ENCODE measurements at places on chromosomes 2 and 18.

- DNase-seq: no peak
Observed at GRCh38 chr2:161651547-161651946, 27.3 kb downstream of the SLC4A10 start.

DNA sequence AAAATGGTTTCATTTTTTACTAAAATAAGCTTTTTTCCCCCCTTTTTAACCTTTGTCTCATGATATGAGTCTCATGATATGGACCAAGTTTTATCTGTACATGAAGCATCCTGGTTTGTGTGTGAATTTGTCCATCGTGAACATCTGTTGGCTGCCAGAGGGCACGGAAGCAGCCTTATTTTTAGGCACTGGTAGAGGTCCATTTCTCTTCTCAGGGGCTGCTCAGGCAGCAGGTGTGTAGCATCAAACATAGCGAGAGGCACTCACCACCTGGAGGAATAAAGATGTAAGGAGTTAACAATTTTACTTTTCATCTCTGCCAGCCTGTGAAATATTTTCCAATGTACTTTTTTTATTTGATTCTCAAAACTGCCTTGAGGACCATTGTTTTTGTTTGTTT is 134.5 kb downstream of the RHBDD1 start:
- DNase-seq: no peak

GRCh38 chr18:56278421-56279003 is 359.9 kb downstream of the TXNL1 start:
- DNase-seq: no peak

- no peak for DNase-seq
Observed at GRCh38 chr2:52501715-52502475, 1265.7 kb upstream of the CHAC2 start.

- DNase-seq: no peak
Observed at GRCh38 chr18:61965311-61965710, 72.5 kb upstream of the RNF152 start.

GRCh38 chr2:228771315-228771714 is 499.8 kb downstream of the PID1 start:
- DNase-seq: no peak

GRCh38 chr2:141720476-141720875 is 410.3 kb downstream of the LRP1B start:
- DNase-seq: no peak

DNA sequence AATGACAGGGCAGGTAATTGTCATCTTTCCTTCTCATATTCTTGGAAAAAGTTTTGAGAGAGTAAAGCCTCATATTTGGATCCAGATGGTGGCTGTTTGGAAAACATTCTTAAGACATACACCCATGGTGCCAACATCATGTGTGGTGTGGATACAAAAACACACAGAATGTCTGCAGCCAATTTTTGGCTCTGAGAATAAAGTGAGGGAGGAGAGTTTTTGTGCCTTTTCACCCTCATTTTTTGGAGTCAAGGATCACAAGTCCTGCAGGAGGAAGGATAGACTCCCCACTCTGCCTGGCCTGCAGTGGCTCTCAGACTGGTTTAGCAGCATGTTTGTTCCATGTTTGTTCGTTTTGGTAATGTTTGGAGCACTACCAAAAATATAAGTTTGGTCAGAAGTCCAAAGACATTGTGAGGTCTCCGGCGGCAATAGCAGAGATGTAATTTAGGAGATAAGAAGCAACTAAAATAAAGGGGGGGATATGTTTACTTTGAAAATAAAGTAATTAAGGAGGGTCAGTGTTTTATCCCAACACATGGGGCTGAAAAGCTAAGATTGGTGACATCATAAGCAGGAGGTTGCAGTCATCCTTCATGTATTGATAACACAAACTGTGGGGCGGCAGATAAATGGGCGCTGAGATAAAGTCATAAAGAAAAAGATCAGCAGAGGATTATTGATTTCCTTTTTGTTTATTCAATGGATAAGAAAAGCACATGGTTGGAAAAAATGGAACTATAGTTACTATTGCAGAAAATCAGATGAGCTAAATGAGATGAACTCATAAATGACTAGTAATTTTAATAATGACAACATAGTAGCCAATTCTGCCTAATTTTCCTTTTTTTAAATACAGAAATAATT is 655 bp downstream of the NOSTRIN start:
- no peak for DNase-seq

- no peak for DNase-seq
Observed at GRCh38 chr2:239747274-239747673, 277.9 kb downstream of the NDUFA10 start.

GRCh38 chr18:39232490-39232889 is 1666.9 kb upstream of the CELF4 start:
- DNase-seq: no peak

GRCh38 chr2:222572751-222573174 is 83.1 kb downstream of the FARSB start:
- peak; percentile 42 for DNase-seq

GRCh38 chr2:138059487-138060300 is 95.4 kb downstream of the HNMT start:
- DNase-seq: peak; percentile 10

GRCh38 chr18:59835605-59836379 is 64.0 kb upstream of the PMAIP1 start:
- DNase-seq: peak; percentile 8

- DNase-seq: no peak
Observed at GRCh38 chr18:58102018-58102417, 58.0 kb downstream of the NEDD4L start.

- DNase-seq: peak; percentile 84
Observed at GRCh38 chr2:53130441-53130943, 637.1 kb upstream of the CHAC2 start.

DNA sequence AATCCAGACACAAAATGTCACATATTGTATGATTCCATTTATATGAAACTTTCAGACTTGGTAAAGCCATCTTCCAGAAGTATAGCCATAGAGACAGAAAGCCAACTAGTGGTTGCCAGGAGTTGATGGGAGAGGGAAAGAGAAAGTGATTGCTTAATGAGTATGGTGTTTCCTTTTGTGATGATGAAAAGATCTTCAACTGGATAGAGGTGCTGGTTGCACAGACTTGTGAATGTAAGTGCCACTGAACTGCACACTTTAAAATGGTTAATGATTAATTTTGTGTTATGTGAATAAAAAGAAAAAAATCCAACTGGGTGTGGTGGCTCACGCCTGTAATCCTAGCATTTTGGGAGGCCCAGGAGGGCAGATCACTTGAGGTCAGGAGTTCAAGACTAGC is 135.3 kb upstream of the SLC1A4 start:
- DNase-seq: no peak

DNA sequence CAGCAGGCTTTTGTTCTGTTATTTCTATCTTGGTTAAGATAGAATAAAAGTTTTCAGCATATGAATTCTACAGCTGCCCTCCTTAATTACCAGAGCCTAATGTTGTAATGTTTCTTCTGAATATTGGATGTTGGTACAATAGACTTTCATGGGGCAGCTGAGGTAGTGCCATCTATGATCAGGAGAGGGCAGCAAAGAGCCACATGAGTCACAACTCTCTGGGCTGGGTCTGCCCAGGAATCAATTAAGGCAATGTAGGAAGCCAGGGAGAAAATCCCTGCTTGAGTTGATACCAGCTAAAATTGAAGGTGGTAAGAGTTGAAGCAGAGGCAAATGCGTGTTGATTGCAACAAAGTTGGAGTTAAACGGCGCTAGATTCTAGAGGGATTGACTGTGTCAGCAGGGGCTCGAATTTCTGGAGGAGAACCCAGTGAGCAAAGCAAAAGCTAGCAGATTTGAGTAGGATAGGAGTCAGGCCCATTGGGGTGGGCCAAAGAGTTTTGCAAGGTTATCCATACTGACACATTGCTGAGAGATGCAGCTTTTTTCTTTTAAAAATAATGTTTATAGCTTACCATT is 10.6 kb upstream of the MC5R start:
- peak; percentile 49 for DNase-seq

DNA sequence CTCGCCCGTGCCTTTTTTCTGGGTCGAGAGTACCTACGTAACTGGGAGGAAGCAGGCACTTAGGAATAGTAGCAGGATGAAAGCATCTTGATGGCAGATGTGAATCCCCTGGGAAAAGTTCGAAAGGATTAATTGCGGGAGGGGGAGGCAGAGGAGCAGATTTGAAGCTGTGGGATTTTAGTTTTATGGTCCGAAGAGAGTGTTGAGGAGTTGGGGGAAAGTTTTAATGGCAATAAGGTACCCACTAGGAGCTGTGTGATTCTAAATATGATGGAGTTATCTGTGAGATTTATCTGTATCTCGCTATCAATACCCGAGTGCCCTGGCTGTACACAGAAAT is 1.1 kb downstream of the AGFG1 start:
- no peak for DNase-seq

- DNase-seq: peak; percentile 38
Observed at GRCh38 chr2:160139991-160140390, 60.1 kb downstream of the ITGB6 start.

GRCh38 chr18:59065684-59066083 is 74.0 kb upstream of the SEC11C start:
- no peak for DNase-seq

DNA sequence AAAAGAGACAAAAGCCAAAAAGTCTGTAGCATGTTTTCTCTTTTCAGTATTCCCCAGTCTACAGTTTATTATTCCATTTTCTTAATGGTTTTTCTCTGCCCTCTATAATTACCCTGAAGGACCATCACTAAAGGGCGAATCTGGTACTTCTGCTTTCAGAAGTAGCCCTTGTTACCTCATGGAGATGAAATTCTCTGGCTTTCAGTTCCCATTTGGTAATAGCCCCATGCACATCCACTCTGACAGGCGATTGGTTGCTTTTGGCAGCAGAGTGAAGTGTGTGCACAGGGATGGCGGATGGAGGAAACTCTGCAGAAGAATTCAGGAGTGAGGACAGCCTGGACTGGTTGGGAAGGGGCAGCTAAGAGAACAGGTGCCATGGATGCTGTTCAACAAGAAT is 66.3 kb upstream of the NABP1 start:
- DNase-seq: no peak

DNA sequence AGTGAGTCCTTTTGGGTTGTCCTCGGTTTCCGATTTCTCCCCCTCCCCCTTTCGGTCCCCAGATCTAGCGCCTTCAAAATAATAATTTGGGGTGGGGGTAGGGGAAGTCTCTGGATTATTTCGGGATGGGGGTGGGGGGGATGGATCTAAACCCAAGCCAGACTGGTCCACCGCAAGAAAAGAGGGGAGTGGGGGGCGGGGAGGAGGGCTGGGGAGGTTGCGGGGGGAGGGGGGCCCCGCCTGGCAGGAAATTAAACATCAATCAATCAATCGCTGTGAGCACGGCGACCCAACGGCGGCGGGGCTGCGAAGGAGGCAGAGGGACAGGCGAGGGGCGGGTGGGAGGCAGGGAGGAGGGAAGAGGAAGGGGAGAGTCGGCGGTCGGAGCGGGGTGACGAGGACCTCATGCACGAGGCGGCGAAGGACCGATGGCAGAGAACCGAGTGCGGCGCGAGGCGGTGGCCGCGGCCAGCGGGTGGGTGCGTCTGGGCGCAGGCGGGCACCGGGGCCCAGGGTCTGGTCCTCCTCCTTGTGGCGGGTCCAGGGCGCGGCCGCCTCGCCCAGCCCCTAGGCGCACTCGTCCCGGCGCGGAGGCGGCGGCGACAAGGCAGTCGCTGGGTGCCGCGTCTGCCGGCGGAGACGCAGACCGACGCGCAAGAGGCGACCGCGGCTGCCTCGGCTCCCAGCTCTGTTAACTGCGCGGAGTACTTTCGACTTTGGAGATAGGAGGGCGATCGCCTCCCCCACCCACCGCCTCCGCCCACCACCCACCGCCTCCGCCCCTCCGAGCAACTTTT is 468 bp upstream of the SATB2 start:
- peak; percentile 55 for DNase-seq

DNA sequence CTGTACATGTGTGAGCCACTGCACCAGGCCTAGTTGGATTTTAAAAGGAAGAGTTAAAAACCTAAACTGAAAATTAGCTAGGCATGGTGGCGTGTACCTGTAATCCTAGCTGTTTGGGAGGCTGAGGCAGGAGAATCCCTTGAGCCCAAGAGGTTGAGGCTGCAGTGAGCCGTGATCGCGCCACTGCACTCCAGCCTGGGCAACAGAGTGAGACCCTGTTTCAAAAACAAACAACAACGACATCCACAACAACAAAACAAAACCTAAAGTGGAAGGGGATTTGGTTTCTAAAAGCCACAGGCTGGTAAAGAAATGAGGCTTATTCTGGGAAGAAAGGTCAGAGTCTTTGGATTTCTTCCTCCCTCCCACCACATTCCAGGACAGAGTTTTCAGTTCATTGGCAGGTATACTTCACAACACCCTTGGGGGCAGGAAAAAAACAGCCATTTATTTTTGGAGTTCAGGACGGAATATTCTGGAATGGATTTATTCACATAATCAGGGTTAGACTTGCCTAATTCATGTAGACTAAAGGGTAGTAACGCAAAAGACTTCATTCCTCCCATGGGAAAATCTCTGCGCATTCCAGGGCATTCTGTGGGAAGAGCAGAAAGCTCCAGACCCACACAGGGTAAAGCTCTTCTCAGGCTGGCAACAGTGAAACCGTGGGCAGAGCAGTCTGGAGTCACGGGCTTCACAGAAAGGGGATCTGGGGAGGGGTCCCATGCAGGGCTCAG is 34.9 kb downstream of the TEX44 start:
- DNase-seq: peak; percentile 53

- no peak for DNase-seq
Observed at GRCh38 chr2:99240431-99240830, 15.0 kb downstream of the LYG2 start.

- DNase-seq: peak; percentile 41
Observed at GRCh38 chr2:238231251-238231793, 8.5 kb downstream of the HES6 start.

GRCh38 chr2:10305715-10306114 is 3.0 kb downstream of the HPCAL1 start:
- DNase-seq: no peak

DNA sequence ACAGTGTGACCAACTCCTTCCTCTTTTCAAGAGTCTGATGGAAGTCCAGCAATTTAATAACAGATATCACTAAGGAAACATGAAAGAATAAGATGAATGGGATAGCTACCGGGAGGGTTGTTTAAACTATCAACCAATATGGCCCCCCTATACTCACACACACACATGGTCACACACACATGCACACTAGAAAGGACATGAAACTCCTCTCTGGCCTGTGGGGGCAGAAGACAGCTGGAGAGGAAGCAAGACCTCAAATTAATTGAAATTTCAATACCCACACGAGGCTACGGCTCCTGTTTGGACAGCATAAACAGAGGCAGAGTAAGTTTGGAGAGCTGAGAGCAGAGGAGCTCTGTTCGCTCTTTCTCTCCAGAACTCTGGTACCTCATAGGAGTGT is 34.7 kb upstream of the REEP1 start:
- DNase-seq: no peak
